ENCODE measurements at places on chromosomes 7 and 10. TPM values are rescaled to one million over a fixed set of nuclear protein-coding genes. Genes with fewer than 3 reads are reported as not detected.
A peak's percentile ranks its signal among the peaks of the same experiment; 100 is the strongest.

Gene HECW1
- not detected for total RNA-seq

Gene GIMAP7
- total RNA-seq = 6.6 TPM

Gene EN2
- total RNA-seq = 0.11 TPM

Gene TNS3
- 162 TPM for total RNA-seq

Gene ADAM22
- total RNA-seq = 14.8 TPM

Gene LRRD1
- 0.19 TPM for total RNA-seq

Gene MYOZ1
- 0.25 TPM for total RNA-seq

Gene GPC2
- total RNA-seq = 1.1 TPM

Gene ANKRD30A
- not detected for total RNA-seq

Gene OPN1SW
- not detected for total RNA-seq

Gene GLRX3
- total RNA-seq = 129 TPM

- DNase-seq = no peak
These were observed 634.2 kb upstream of the AUTS2 start for GRCh38 chr7:68964060-68964459.

- no peak for DNase-seq
These were observed 244.4 kb downstream of the ZWINT start for GRCh38 chr10:56116684-56117083.

GRCh38 chr10:101888251-101888949 lies 44.8 kb upstream of the KCNIP2 start:
- no peak for DNase-seq

DNA sequence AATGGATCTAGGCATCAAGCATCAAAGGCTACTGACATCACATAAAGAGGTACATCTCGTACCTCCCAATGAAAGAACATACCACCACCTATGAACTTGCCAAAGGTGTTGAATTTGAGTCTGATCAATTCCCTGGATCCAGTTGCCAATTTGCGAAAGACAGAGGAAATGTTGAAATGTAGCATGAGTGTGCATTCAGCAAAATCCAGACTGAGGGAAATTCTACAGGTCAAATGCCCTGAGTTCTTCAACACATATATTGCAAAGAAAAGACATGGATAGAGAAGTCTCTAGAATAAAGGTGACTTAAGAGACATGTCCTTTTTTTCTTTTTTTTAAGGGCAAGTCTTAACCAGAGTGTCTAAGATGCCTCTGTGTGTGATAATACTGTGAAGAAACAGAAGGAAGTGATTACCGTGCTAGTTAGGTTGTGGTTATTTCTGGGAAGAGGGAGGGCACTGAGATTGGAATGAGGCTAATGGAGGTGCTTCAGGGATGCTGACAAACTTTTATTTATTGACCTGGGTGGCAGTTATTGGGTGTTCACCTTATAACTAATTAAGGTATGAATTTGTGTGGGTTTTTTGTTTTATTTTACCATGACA lies 128.7 kb downstream of the SAMD9 start:
- DNase-seq = no peak

DNA sequence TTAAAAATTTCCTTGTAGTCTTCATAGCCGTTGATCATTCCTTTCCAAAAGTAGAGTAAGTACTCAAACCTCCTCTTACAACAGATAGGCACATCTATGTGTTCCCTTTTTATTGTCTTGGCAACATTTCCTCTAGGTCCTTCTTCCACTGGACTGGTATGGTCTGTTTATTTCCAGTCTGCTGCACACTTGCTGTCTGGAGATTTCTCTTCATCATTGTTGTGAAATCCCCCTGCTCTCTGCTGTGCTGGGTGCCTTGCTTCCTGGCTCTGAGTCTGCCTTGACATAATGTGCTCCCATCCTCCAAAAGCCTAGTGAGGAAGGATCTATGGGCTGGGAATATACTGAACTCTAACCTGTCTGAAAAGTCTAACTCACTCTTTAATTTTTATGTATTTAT lies 545.3 kb upstream of the VSTM2A start:
- DNase-seq = no peak

- DNase-seq = no peak
These were observed 612 bp downstream of the KCP start for GRCh38 chr7:128909625-128910568.

DNA sequence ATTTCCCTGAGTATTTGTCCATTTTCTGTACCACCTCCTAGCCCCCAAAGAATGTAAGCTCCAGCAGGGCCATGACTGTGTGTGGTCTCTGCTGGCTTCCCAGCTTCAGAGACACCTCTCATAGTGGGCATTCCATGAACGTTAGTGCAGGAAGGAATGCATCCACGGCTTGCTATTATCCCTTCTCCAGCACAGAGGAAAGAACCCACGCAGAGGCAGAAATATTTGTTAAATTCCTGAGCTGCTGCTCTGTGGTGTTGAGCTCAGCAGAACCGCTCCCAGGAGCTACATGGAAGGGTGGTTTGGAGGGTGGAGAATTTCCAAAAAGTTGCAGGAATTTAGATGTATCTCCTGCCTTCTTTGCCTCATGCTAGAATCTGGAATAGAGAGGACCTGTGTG lies 275.2 kb downstream of the POU6F2 start:
- no peak for DNase-seq

DNA sequence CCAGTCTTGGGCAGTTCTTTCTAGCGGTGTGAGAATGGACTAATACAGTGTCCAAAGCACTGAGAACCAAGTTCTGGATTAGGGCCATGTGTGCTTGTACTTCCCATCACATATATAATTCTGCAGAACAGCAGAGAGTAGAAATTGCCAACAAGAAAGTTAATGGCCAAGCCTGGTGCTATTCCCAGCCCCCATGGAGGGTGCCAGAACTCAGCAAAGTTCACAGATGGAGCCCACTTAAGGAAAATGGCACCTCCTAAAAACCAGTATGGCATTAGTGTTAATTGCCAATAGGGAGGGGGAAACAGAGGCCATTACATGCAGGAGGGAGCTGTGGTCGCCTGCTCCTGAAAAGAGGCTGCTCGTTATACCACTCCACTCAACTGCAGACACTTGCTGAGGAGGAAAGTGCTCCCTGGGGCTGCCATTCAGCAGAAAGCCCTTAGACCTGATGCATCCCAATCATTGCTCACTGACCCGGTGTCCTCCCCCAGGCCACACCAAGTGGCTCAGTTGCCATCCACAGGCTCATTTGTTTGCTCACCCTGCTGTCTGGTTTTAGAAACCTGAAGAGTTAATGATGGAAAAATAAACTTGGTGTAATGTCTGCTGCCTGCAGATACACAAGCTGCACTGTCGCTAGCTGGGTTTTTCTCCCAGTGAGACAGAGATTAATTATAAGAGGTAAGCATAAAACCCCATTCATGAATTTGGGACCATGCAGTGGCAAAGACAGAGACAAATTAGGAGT lies 280.6 kb downstream of the GFRA1 start:
- DNase-seq = no peak

GRCh38 chr10:21432266-21432665 lies 93.2 kb downstream of the SKIDA1 start:
- no peak for DNase-seq

DNA sequence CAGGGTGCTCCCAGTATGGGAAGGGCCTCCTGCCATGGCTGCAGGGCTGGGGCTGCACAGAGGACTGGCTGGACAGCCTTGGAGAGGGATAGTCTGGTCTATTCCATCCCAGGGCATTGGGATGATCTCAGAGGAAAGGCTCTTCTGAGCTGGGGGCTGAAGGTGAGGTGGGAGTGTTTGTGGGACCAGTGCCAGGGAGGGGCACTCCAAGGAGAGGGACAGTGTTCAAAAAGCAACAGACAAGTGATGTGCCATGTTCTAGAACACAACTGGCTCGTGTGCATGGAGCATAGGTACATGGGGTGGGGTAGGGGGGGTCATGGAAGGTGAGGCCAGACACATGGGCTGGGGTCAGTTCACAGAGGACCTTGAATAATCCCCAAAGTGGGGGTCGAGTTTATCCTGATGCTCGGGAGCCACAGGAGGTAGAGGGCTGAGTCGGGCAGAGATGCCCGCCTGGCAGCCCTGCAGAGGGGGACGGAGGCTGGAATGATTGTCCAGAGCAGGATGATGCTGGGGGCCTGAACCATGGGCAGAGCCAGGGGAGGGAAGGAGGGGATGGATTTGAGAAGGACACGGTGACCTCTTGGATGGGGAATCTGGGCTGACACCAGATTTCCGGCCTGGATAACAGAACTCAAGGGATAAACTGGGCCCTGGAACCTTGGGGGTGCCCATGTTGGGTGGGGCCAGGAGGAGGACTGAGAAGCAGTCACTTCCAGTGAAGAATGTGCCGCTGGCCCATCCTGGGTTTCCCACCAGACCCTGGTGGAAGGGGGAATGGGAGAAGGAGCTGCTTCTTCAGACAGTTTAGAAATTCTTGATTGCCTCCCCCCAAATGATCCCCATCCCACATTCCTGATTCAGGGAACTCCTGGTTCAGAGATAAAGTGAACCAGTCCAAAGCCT lies 50.4 kb downstream of the NEURL1 start:
- DNase-seq = no peak

GRCh38 chr7:106347229-106347833 lies 62.5 kb upstream of the NAMPT start:
- no peak for DNase-seq

DNA sequence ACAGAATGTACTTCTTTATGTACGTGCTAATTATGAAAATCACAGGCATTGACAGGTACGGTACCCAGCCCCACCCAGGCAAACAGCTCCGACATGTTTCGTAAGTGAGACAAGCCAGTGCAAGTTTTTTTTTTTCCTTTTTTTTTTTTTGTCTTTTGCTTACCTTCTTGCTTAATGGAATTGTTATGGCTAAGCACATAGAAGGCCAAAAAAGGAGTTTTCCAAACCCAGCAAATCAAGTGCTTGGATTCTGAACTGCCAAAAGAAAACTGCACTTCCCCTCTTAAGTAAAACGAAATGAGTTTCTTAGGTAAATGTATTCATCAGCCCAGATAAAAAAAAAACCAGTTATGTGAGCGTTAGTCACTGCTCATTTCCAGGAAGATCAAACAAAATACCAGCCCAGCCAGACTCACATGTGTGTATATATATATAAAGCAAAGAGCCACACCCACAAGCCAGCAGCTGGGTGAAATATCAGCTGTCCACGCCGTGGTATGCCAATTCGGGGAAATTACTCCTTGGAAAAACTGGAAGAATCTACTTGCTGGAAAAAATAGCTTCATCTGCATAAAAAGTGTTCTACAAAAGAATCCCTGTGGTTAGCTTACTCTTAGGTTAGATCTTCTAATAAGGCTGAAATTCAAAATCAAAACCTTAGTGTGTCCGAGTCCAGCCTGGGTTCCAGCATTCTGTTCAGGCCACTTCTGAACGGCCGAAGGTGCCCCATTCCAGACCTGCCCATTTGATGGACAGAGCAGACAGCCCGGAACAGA lies 8.0 kb downstream of the KLF6 start:
- DNase-seq = peak; percentile 23

DNA sequence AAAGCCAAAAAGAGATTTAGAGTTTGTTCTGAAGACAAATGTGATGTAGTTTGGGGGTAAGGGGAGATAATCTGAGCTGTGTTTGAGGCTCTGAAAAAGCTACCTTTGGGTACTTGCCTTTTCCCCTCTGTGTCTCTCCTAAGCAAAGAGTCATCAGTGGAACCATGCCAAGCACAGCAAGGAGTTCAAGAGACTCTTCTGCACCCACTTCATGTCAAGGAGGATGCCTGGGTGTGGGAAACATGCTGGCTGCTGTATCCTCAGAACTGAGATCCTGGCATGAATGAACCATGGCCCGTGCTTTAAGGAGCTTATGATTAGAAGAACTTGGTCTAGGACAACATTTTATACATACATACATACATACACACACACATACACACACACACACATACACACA lies 142.9 kb downstream of the NOC3L start:
- no peak for DNase-seq

DNA sequence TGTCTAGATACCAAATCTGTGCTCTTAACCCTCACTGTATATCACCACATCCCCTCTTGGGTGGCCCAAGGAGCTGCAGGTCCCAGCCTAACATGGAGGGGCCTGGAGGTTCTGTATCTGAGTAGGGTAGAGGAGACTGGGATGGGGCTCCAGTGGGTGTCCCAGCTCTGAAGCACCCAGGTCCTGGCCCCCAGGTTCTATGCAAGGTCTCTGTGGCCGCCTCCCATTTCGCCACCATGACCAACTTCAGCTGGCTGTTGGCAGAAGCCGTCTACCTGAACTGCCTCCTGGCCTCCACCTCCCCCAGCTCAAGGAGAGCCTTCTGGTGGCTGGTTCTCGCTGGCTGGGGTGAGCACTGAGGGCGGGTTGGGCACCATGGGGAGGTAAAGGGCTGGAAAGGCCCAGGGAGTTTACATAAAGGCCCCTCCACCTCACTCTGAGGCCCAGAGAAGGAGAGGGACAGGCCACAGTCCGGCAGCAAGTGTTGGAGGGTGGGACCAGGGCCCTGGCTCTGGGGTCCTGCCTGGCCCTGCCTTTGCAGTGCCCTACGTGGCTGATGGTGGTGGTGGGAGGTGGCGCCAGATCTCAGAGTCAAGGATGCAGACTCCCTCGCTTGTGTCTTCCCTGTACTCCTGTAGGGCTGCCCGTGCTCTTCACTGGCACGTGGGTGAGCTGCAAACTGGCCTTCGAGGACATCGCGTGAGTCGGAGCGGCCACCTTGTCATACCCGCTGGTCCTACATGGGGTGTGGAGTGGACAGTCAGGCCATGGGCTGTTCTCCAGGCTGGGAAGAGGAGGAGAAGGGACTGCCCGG lies 10.2 kb downstream of the GHRHR start:
- DNase-seq = peak; percentile 46

- DNase-seq = peak; percentile 75
These were observed at the start of gene SERPINE1 for GRCh38 chr7:101126651-101127459. Gene SERPINE1, plus strand, starts transcription at chr7:101127104. Its CDS starts 1,290 bp downstream, at chr7:101128394.

GRCh38 chr10:48805411-48805810 lies 120.7 kb downstream of the WDFY4 start:
- no peak for DNase-seq

- DNase-seq = no peak
These were observed 77.9 kb downstream of the JCAD start for GRCh38 chr10:29981510-29981909.

DNA sequence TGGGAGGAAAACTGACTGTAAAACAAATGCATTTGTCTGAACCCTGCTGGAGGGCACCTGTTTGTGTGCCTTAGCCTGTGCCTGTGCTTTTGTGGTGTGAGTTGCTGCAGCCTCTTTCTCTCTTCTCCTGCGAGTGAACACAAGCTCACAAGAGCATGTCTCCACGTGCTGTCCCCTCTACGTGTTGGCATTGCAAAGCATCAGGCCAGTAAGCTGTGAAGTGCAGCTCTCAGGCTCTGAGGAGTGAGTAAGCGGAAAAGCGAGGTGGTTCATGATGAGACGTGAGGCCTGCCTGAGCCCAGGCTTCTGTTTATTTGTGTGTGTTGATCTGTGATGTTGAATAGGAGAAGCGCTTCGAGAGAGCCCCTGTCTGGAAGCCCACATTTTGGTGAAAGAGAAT lies 85.6 kb upstream of the PDCD4 start:
- DNase-seq = no peak

DNA sequence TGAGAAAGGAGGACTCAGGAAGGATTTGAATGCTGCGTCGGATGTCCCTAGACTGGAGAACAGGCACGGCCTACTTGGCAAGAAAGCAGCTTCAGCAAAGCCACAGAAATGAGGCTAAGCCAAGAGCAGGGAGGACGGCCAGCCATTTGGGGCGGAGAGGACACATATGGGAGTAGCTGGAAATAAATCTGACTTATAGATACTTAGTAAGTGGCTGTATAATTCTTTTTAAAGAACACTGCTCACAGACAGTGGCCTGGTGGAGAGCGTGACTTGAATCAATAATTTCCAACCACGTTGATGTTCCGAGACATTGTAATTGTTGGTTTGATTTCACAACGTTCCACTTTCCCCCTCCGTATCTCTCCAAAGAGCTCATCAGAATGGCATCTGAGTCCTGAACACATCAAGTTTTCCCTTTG lies 67.7 kb upstream of the JCAD start:
- no peak for DNase-seq

Data from adrenal gland (tissue), 19 donors.